ENCODE measurements at places on chromosomes 12 and 14.

GRCh38 chr12:69653703-69654102 is 43.0 kb upstream of the LRRC10 start:
- DNase-seq, result peak; percentile 49

- DNase-seq, result no peak
These were observed 276.3 kb upstream of the CRY1 start for GRCh38 chr12:107369679-107370078.

DNA sequence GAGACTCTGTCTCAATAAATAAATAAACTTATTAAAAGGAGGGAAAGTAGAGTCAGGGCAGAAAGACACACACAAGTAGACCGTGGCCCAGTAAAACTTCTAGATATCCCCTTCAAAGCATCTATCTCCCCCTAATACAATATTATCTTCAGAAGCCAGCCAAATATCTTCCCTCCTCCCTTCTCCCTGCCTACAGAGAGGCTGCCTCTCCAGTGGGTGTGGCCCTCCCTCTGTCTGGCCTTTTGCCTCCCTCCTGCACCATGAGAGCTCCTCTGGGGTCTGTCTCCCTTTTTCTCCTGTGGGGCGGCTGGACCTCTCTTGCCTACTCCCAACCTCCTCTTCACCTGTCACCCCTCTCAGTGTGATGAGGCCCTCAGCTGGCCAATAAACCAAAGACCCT is 139.2 kb downstream of the EGLN3 start:
- DNase-seq, result no peak

GRCh38 chr12:79187032-79187431 is 322.5 kb downstream of the SYT1 start:
- no peak for DNase-seq

GRCh38 chr12:98296462-98297079 is 218.8 kb upstream of the TMPO start:
- no peak for DNase-seq

- peak; percentile 30 for DNase-seq
These were observed 69.1 kb downstream of the ARL6IP4 start for GRCh38 chr12:123049398-123050240.

- DNase-seq, result no peak
These were observed 5.9 kb upstream of the PKP2 start for GRCh38 chr12:32902287-32902997.

DNA sequence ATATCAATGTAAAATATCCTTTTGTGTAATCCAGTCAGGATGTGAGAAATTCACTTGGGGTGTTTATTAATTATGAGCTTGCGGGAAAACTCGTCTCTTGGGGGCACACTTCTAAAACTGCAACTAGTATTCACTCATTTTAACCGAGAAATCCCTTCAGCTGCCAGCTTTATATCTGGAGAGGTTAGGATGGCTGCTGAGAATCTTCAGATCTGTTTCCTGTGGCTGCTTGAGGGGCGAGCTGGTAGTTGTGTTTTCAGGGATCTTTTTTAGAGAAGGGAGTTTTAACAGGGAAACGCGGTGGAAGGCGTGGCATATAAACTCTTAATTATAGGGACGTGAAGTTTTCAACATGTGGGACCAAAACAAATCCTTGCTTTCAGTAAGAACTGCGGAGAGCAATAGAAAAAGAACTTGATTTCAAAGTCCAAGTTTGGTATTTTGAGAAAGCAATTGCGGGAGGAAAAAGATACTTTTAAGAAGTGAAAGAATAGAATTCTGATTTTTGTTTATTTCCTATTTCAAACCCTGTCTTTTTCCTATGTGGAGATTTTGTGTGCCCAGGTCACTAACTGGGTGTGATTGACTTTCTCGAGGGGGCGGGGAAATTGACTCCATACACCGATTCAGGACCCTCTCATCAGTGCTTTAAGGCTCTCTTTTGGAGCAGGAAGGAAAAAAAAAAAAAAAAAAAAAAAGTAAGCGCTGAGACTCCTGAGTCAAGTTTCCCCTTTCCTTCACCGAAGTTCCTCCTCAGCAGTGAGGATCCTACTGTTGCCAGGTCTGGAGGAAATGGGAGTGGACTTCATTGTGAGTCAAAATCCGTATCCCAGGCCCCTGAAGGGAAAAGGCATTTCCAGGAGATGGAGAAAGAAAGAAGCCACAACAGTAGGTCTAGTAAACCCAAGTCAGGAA is 1.1 kb downstream of the PPFIBP1 start:
- DNase-seq, result peak; percentile 86

GRCh38 chr12:112149596-112149995 is 24.2 kb downstream of the TRAFD1 start:
- DNase-seq, result no peak

GRCh38 chr14:22071006-22071405 is 397.4 kb upstream of the OR4E1 start:
- no peak for DNase-seq

DNA sequence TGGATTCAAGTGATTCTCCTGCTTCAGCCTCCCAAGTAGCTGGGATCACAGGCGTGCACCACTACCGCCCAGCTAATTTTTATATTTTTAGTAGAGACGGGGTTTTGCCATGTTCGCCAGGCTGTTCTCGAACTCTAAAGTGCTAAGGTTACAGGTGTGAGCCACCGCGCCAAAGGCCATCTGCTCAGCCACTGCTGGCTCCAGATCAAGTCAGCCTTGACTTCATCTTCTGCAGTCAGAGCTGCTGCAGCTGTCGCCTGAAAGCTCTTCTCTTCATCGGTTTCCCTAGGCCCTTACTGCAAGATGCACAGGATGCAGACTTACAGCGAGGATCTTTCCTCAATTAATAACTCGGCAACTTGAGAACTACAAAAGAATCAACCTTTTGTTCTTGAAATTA is 66.8 kb downstream of the CLIP1 start:
- DNase-seq, result no peak

DNA sequence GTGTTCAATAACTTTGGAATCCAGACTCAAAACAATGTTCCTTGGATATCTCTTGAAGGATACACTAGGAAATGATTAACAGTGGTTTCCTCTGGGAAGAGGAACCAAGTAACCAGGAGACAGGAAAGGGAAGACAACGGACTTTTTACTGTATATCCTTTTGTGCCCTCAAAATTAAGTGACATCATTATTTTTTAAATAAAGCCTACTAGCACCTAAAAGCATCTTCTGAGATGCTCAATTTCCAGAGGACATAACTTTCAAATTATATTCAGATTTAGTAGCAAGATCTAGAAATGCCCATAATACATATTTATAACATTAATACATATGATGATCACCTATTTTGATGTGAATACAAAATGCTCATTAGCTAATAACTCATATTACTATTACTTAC is 6.5 kb downstream of the HECTD1 start:
- DNase-seq, result no peak

- peak; percentile 52 for DNase-seq
These were observed 4.3 kb downstream of the IRF2BPL start for GRCh38 chr14:77024171-77024691.

GRCh38 chr12:43347026-43347425 is 205.0 kb downstream of the ADAMTS20 start:
- no peak for DNase-seq

DNA sequence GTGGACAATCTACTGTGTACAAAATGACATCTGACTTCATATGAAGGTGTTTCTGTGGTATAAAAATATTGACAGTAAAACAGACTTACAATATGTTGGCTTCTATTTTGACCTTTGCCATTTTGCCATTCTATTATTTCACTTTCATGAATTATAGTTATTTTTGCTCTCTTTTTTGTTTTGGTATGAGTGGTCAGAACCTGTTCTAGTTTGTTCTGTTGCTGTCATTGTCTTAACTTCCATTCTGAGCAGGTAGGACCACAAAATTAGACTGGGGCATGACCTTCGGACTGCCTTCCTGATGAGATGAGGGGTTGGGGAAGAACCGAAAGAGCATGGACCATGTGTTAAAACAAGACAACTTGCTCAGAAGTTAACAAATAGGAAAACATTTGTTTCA is 36.5 kb upstream of the IFNG-AS1 start:
- DNase-seq, result no peak

- DNase-seq, result no peak
These were observed 417.6 kb downstream of the PDZRN4 start for GRCh38 chr12:41605545-41606305.

GRCh38 chr14:24892497-24893051 is 157.4 kb downstream of the STXBP6 start:
- no peak for DNase-seq

- DNase-seq, result peak; percentile 85
These were observed 45.8 kb upstream of the HMGA2 start for GRCh38 chr12:65778258-65779090.

GRCh38 chr12:32559434-32559833 is 119.7 kb upstream of the DNM1L start:
- DNase-seq, result no peak

DNA sequence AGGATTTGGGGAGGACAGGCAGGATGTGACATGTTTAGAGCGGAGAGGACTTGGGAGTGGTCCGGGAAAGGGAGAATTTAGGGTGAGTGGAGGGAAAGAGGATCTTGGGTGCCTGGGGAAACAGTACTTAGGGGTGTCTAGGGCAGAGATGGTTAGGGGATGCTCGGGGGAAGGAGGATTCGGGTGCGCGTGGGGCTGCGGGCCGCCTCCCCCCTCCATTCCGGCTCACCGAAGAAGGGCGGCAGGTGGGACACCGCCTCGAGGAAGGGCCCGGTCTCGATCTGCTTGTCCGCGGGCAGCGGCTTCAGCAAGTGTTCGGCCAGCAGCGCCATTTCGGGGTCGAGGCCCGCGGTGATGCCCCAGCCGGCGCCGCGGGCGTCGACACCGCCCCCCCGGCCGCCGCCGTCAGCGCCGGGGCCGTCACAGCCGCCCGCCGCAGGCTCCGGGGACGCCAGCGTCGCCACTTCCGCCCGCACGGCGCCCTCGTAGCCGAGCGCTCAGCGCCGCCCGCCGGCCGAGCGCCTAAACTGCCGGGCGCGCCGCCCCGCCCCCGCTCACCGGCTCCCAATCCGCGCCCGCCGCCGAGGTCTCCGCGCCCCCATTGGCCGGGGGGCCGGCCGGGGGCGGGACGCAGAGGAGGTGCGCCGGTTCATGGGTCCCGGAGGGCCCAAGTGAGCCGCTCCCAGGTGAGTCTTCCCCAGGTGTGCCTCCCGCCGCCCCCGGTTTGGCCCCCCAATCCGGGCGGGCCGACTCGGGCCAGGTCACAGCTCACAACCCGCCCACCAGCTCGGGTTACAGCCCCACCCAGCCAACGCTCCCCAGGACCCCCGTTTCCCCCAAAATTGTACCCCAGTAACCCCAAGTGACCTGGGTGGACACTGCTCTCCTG is at the start of gene GLTP:
Gene GLTP, minus strand, starts transcription at position 499 of the 889 bp plus-strand sequence. Its CDS starts 167 bp downstream, at position 332.
- DNase-seq, result peak; percentile 86

GRCh38 chr12:91492648-91493047 is 310.0 kb upstream of the DCN start:
- no peak for DNase-seq

- peak; percentile 9 for DNase-seq
These were observed 73.6 kb upstream of the ELK3 start for GRCh38 chr12:96120359-96121100.

GRCh38 chr12:118206107-118206412 is 70.1 kb downstream of the PEBP1 start:
- DNase-seq, result no peak

GRCh38 chr12:68959891-68960464 is 27.0 kb upstream of the CPM start:
- DNase-seq, result peak; percentile 52

DNA sequence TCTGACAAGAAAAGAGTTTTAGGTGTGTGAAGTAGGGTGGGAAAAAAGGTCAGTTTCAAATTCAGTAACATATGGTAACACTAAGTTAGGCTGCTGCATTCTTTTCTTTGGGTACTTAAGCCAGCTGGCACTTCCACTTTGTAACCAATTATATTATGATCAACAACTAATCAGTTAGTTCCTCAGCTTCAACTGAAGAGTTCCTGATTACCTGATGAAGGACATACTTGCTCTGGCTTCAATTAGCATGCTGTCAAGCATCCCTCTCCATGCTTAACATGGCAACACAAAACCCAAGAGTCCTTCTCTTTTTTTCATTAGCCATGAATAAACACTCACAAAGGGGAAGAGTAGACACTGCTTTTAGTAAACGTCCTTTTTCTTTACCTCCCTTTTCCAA is 6.8 kb upstream of the KANSL2 start:
- no peak for DNase-seq

DNA sequence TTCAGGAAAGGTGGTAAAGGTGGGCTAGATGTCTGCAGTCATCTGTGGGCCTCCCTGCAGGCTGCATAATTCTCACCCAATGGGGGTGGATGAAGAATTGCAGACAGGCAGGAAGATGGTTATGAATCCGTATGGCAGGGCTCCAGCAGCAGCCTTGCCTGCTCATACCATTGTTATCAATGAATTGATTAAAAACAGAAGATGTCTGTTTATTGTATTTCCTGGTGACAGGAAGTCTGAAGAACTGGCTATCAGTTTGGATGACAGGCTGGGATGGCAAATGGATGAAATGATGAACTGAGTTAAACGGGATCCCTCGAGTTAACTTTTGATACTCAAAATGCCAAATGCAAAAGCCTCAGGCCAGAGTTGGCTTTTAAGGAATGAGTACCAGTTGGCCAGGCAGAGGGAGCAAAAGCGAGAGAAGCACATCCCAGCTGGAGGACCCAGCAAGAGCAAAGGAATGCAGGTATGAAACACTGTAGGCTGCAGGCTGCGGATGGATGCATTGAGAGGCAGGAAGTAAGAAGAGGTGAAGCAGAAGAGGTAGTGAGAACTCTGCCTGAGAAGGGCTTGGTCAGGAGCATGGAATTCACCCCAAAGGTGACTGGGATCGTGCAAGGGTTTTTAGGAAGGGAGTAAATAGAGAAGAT is 550.0 kb upstream of the TBX3 start:
- peak; percentile 75 for DNase-seq

GRCh38 chr14:105328070-105328677 is 13.6 kb downstream of the PACS2 start:
- no peak for DNase-seq
